ENCODE measurements at places on chromosomes 16 and 17.
A peak's percentile ranks its signal among the peaks of the same experiment; 100 is the strongest.

- no peak for DNase-seq
These were observed 1.5 kb downstream of the IRX5 start for GRCh38 chr16:54932021-54932660.

DNA sequence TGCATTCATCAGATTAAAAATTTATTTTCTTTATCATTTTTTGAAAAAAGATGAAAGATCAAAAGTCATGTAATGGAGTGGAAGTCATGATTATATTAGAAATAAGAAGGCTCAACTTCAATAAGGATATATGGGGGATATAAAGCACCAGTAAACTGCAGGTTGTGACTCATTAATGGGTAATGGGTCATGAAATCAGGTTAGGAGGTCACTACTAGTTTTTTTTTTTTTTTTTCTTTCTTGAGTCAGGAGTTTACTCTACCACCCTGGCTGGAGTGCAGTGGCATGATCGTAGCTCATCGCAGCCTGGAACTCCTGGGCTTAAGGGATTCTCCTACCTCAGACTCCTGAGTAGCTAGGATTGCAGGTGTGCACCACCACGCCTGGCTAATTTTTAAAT lies 14.3 kb downstream of the EFCAB13 start:
- DNase-seq: no peak

DNA sequence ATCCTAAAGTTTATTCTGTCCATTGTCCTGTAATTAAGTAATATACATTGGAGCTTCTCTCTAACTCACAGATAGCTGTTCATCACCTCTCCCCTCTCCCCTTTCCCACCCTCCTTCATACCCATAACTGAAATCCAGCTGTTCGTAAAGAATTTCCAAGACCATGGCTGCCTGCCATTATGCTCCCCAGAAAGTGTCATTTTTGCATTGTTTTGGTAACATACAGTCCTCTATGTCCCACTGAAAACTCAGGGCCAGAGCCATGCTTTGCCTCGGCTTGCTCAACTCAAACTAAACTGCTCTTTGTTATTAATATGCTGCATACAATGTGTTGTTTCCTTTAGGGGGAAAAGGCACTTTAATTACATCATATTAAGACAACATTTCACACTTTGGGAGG lies 132.0 kb downstream of the MRTFB start:
- no peak for DNase-seq

DNA sequence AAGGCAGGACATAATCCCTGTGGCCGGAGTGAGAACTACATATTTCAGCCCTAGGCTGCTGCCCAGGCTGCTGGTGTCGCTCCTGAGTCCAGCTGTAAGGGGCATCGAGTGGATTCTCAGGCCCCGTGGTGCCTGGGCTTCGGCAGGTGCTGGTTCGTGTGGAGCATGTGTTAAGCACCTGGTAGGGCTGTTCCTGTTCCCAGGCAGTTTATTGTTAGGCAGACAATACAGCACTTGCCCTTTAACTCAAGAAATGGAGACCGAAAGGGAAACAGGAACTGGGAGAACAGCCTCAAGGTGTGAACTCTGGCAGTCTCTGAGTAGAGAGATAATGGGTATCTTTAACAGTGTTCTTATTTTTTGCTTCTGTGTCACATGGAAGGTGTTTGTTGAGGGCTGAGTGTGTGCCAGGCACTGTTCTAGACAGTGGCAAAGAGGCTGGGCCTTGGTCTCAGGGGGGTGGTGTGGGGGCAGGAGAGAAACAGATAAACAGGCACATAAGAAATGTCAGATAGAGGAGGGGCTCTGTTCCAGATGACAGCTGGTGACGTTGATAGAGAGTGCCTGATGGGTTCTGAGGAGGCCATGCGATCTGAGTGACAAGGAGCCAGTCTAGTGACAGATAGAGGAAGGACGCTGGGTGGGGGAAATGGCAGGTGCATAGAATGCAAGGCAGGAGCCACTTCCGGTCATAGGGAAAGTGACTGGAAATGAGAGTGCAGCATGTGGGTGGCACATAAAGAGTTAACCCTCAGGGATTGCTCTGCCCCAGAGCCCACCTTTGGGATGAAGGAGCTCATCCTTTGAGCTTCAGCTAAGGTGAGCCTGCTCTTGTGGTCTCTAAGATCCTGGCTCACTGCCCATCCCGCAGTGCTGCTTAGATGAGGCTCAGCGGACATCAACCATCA lies 33.8 kb downstream of the EPN2 start:
- no peak for DNase-seq

- peak; percentile 67 for DNase-seq
These were observed 824 bp upstream of the MPP2 start for GRCh38 chr17:43907998-43908721.

All from CD4-positive, alpha-beta T cell treated with Interleukin-17A for 1 hour (primary cell).